ENCODE measurements at places on chromosomes 7 and 10. TPM values are rescaled to one million over a fixed set of nuclear protein-coding genes. Genes with fewer than 3 reads are reported as not detected.

PLEKHS1 gene
- total RNA-seq, result not detected

UNCX gene
- not detected for total RNA-seq

GHRHR gene
- total RNA-seq, result 2.2 TPM

MYO1G gene
- 0.25 TPM for total RNA-seq

SRRT gene
- total RNA-seq, result 30.7 TPM

NEBL gene
- 43.0 TPM for total RNA-seq

HOXA10 gene
- not detected for total RNA-seq

NRAP gene
- not detected for total RNA-seq

VAX1 gene
- 1.7 TPM for total RNA-seq

SPOCK2 gene
- 25.8 TPM for total RNA-seq

HECW1 gene
- 35.4 TPM for total RNA-seq

SLC16A9 gene
- total RNA-seq, result 9.8 TPM

PHF14 gene
- total RNA-seq, result 152 TPM

ABCB1 gene
- 7.4 TPM for total RNA-seq

NPY4R gene
- total RNA-seq, result under 0.01 TPM

PLXNA4 gene
- total RNA-seq, result 89.2 TPM

NPC1L1 gene
- total RNA-seq, result not detected

CACNB2 gene
- 6.9 TPM for total RNA-seq

MYL10 gene
- not detected for total RNA-seq

DLX6 gene
- 1.2 TPM for total RNA-seq

ATP5MK gene
- 92.4 TPM for total RNA-seq

WDFY4 gene
- 0.49 TPM for total RNA-seq

ITPRID1 gene
- total RNA-seq, result 1.5 TPM

NRBF2 gene
- total RNA-seq, result 12.8 TPM

ASZ1 gene
- total RNA-seq, result not detected

MUC12 gene
- total RNA-seq, result not detected

TMEM139 gene
- total RNA-seq, result not detected

RHOBTB1 gene
- total RNA-seq, result 27.5 TPM

GPR37 gene
- total RNA-seq, result 20.9 TPM

SNX10 gene
- total RNA-seq, result 17.7 TPM

UBE3C gene
- total RNA-seq, result 68.4 TPM

PPP1R17 gene
- 3.0 TPM for total RNA-seq

SORCS1 gene
- 15.2 TPM for total RNA-seq

NUTM2D gene
- total RNA-seq, result 7.9 TPM

CYP3A7 gene
- total RNA-seq, result not detected

HBP1 gene
- 46.7 TPM for total RNA-seq

STEAP1B gene
- 1.2 TPM for total RNA-seq

BAZ1B gene
- total RNA-seq, result 51.4 TPM

ZNF488 gene
- total RNA-seq, result 2.0 TPM

AOAH gene
- 3.4 TPM for total RNA-seq

CFAP70 gene
- total RNA-seq, result 0.49 TPM

KLF14 gene
- not detected for total RNA-seq

CCDC186 gene
- total RNA-seq, result 35.4 TPM

All from temporal lobe (tissue), 4 donors.